ENCODE measurements at places on chromosomes 4 and X. TPM values are rescaled to one million over a fixed set of nuclear protein-coding genes. Genes with fewer than 3 reads are reported as not detected.

CYBB gene
- 0.31 TPM for total RNA-seq

IL1RAPL1 gene
- 0.26 TPM for total RNA-seq

MAGEA11 gene
- total RNA-seq = not detected

SEPSECS gene
- total RNA-seq = 9.1 TPM

DNA sequence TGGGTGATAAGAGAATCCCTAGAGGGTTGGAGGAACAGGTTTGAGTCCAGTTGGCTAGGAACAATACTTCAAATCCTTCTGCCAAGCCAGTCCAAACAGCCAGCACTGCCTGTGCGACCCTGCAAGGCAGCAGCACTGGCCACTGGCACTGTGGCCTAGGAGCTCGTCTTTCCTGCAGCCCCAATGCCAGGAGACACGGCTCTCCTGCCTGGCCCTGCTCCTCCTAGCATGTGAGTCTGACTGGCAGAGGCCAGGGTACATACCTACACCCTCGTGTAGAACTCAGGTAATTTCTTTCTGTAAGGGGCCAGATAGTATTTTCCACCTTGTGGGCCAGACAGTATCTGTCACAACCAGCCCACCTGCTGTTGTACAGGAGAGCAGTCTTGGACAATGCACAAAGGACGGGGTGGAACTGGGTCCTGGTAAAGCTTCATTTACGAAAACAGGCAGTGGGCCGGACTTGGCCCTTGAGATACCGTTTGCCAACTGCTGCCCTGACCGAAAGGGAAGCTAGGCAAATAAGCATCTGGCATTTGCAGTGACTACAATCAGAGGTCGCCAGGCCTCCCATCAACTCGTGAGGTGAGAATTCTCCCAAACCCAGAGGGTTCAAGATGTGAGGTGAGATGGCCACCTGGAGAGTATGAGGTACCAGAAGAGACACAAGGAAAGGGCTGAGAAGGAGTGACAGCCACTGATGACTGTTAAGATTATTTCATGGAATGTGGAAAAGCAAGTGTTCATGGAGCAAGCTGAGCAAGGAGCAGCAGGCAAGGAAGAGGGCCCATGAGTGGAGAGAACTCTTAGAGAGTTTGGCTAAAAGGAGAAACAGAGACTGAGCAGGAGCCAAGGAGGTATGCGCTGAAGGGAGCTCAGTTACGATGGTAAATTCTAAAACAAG lies 29.8 kb upstream of the IRAK1 start:
- H3K27ac ChIP-seq = no peak overlapping the region
- no peaks in the 10 kb centered on the region for H3K27me3 ChIP-seq
- H3K4me1 ChIP-seq = 0 out of 2 replicates have a peak, but pooled peaks cover 3% of the 10 kb centered on the region
- H3K4me3 ChIP-seq = no peak overlapping the region

DNA sequence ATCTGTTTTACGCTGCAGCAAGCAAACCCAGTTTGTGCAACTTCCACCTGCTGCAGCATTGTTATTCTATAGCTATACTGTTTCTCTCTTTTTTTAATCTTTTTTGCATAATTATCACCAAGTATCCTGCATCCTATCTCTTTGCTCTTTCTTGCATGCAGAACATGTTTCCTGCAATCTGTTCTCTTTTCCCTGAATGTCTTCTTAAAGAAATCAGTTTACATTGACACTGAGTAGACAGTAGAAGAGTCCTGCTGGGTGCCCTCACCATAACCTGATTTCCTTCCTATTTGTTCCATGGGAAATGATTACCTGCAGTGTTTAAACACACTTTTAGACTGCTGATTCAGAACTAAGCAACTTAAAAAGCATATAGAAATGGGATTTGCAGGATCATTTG lies 964.7 kb downstream of the PCDH19 start:
- H3K27ac ChIP-seq = no peak overlapping the region
- H3K4me3 ChIP-seq = no peak overlapping the region
- no peaks in the 10 kb centered on the region for H3K36me3 ChIP-seq
- H3K27me3 ChIP-seq = no peaks in the 10 kb centered on the region
- no peaks in the 10 kb centered on the region for H3K4me1 ChIP-seq

GRCh38 chrX:53471346-53471745 lies 37.2 kb upstream of the HSD17B10 start:
- no peaks in the 10 kb centered on the region for H3K36me3 ChIP-seq
- no peak for DNase-seq
- H3K4me3 ChIP-seq = no peak overlapping the region
- no peak overlapping the region for H3K27ac ChIP-seq
- H3K27me3 ChIP-seq = no peaks in the 10 kb centered on the region

GRCh38 chrX:40945361-40945713 lies 139.9 kb upstream of the USP9X start:
- peaks cover 5% of the 10 kb centered on the region for H3K4me1 ChIP-seq
- no peak overlapping the region for H3K4me3 ChIP-seq
- peak overlapping the region; percentile 29 for H3K27ac ChIP-seq
- DNase-seq = peak; percentile 7
- no peaks in the 10 kb centered on the region for H3K36me3 ChIP-seq
- H3K27me3 ChIP-seq = no peaks in the 10 kb centered on the region

DNA sequence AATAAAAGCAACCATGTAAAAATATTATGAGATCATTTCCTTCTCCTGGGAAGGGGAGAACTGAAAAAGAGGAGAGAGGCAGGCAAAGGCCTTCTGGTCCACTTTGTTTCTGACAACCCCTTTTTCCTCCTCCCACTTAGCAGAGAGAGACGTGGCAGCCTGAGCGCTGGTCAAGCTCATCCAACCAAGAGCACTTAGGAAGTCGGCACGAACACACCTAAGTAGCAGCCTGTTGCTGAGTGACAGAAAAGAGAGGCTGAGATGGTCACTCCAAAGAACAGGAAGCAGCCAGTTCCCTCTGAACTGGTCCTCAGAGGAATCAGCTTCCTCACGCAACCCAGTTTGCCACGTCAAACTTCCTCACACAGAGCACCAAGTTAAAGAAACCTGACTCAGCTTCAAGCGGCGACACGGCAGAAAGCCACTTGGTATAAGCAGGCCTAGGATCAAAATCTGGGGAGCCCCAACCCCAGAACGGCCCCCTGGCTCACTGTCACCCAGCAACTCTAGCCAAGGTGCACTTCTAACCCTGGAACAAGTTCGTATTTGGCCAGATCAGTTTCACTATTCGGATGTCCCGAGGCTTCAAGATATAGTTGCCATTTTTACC lies 861 bp downstream of the SEC24D start:
- peaks cover 9% of the 10 kb centered on the region for H3K4me1 ChIP-seq
- H3K4me3 ChIP-seq = peak overlapping the region; percentile 84
- DNase-seq = peak; percentile 29
- H3K27ac ChIP-seq = peak overlapping the region; percentile 68
- H3K36me3 ChIP-seq = no peaks in the 10 kb centered on the region

DNA sequence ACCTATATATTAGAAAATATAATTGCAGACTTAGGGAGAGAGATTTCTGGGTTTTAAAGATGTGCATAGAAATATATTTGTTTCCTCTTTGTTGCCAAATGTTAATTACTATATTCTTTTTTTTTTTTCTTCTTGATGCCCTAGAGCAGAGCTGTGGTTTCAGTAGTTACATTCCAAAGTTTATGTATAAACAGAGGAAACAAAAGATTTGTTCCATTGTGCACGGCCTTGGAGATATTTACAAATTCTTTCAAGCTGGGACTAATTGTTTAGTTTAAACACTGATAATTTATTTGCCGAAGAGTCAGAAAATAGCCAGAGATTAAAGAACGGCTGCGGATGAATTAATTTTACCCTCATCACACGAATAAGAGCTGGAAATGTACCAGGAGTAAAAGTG lies 85.1 kb downstream of the USP46 start:
- no peaks in the 10 kb centered on the region for H3K4me1 ChIP-seq
- no peak overlapping the region for H3K4me3 ChIP-seq
- no peaks in the 10 kb centered on the region for H3K27me3 ChIP-seq
- no peak for DNase-seq

- H3K4me1 ChIP-seq = no peaks in the 10 kb centered on the region
- no peak for DNase-seq
- H3K36me3 ChIP-seq = no peaks in the 10 kb centered on the region
- no peak overlapping the region for H3K27ac ChIP-seq
- H3K4me3 ChIP-seq = no peak overlapping the region
These were observed 203.2 kb downstream of the LAS1L start for GRCh38 chrX:65331371-65331770.

DNA sequence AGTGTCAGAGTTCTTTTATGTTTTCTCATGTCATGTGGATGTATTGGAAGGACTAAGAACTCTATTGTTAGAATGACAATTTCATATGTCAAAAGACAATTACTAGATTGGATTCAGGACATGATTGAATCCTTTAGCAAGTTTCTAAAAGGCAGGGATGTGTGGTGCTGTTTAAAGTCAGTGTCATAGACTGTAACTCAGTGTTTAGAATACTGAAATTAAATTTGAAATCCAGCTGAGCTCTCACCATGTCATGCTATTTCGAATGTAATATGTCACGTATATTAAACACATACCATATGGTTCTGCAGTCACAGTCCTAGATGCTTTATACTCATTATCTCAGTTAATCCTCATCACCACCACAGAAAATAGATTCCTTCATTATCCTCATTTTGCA lies 7.8 kb downstream of the GUCY1B1 start:
- no peak overlapping the region for H3K27ac ChIP-seq
- H3K36me3 ChIP-seq = no peaks in the 10 kb centered on the region
- no peak overlapping the region for H3K4me3 ChIP-seq
- DNase-seq = no peak
- H3K4me1 ChIP-seq = no peaks in the 10 kb centered on the region

DNA sequence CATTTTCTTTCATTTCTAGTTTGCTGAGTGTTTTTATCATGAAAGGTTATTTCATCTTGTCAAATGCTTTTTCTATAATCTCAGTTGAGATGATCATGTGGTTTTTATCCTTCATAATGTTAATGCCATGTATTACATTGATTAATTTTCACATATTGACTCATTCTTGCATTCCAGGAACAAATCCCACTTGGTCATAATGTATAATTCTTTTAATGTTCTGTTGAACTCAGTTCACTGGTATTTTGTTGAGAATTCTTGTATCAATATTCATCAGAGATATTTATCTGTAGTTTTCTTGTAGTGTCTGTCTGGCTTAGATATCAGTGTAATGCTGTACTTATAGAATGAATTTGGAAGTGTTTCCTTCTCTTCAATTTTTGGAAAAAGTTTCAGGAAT lies 16.7 kb upstream of the LHFPL1 start:
- no peaks in the 10 kb centered on the region for H3K4me1 ChIP-seq
- H3K27me3 ChIP-seq = no peaks in the 10 kb centered on the region
- no peak overlapping the region for H3K27ac ChIP-seq
- no peak for DNase-seq
- no peak overlapping the region for H3K4me3 ChIP-seq
- no peaks in the 10 kb centered on the region for H3K36me3 ChIP-seq

DNA sequence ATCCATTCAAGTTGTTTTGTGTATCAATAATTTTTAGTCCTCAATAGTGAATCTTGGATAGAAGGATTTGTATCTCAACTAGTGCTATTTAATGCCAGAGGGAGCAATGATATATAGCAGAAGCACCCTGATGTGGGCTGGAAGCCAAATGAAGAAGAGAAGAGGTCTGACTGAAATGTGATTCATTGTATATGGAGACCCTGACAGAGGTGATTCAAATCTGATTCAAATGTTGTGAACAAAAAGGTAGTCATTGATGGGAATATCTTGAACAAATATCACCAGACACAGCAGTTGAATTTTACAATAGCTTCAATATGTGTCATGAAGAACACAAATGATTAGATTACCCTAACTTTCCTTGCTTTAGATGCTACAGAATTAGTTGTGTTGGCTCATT lies 27.5 kb upstream of the SULT1B1 start:
- no peaks in the 10 kb centered on the region for H3K36me3 ChIP-seq
- no peaks in the 10 kb centered on the region for H3K4me1 ChIP-seq
- H3K4me3 ChIP-seq = no peak overlapping the region
- no peak overlapping the region for H3K27ac ChIP-seq
- no peaks in the 10 kb centered on the region for H3K27me3 ChIP-seq
- DNase-seq = no peak

- no peaks in the 10 kb centered on the region for H3K27me3 ChIP-seq
- no peaks in the 10 kb centered on the region for H3K4me1 ChIP-seq
- no peak overlapping the region for H3K27ac ChIP-seq
- no peaks in the 10 kb centered on the region for H3K36me3 ChIP-seq
- no peak for DNase-seq
These were observed 148.4 kb downstream of the STPG2 start for GRCh38 chr4:97994765-97995465.

DNA sequence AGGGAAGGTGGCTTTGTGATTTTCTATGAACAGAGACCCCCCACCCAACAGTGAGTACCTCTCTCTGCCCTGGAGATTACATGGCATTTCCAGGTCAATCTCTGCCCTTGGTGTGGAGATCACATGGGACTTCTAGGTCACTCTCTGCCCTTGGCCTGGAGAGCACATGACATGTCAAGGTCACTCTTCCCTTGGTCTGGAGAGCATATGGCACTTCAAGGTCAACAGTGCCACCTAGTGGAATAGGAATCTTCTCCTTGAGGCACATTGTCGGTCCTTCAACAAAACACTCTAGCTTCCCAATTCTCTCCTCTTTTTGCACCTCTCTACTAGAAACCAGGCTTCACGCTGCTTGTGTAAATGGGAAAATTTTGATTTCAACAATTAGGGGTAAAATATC lies 66.2 kb upstream of the TACR3 start:
- H3K27ac ChIP-seq = no peak overlapping the region
- H3K36me3 ChIP-seq = no peaks in the 10 kb centered on the region
- H3K4me1 ChIP-seq = no peaks in the 10 kb centered on the region
- peak; percentile 35 for DNase-seq
- no peak overlapping the region for H3K4me3 ChIP-seq

DNA sequence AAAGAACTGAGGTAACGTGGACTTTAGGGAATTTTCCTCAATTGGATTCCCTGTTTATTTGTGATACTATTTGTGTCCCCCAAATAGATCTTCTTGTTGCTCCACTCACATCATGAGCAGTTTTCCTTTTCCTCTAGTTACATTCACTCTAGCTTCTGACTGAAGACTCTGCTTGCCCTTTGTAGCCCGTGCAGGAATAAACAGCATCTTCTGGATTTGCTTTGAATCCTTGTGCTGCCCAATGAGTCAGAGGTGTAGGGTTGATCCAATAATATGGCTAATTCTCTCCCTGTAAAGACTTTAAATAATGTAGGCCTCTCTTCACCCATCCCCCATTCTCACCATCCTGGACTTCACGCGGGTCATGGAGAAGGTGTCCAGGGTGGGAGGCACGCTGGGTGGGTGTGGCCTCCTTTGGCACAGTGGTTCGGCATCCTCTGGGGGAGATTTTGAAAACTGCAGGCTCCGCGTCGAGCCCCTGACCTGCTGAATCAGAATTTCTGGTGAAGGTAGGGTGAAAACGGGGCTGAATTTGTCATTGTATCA lies 9.0 kb downstream of the HAND2 start:
- no peaks in the 10 kb centered on the region for H3K36me3 ChIP-seq
- no peaks in the 10 kb centered on the region for H3K4me1 ChIP-seq
- no peak overlapping the region for H3K4me3 ChIP-seq
- H3K27me3 ChIP-seq = no peaks in the 10 kb centered on the region
- no peak overlapping the region for H3K27ac ChIP-seq

GRCh38 chr4:73948990-73949706 lies 32.7 kb downstream of the PF4 start:
- DNase-seq = no peak
- H3K27me3 ChIP-seq = no peaks in the 10 kb centered on the region
- no peak overlapping the region for H3K27ac ChIP-seq
- no peaks in the 10 kb centered on the region for H3K36me3 ChIP-seq

Measured in PC-9 (cell line).